Stimulated activated naive CD8-positive, alpha-beta T cell treated with anti-CD3 and anti-CD28 coated beads, Interleukin-15, Interleukin-2, amounts not matched to agents 100 U/mL and 50 U/mL, for 24 hours (primary cell): ENCODE measurements at places on chromosomes 13 and 19.

DNA sequence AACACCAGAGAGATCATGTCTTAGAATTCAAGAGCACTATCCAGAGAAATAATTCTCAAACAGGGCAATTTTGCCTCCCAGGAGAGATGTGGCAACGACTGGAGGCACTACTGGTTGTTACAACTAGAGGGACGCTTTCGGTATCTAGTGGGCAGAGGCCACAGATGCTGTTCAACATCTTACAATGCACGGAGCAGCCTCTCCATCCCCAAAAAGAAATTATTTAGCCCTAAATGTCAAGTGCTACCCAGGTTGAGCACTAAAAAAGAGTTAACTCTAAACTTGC, 78.6 kb downstream of the ABCC4 start:
- no peak for DNase-seq

DNA sequence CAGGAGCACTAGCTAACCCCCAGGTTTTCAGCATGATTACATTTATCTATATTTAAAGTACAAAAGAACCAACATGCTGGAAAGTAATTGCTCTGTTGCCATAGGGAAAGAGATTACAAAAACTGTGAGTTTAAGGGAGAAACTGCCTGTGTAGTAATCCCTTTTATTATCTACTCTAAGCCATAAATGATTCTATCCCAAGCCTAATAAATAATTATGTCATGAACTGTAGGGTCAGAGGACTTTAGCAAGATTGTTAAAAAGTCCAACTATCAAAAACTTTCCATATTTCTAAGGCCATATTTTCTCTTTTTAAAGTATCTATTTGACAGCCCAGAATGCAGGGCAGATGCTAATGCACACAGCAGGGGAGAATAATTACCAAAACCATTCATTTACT, 573.8 kb upstream of the MIR17HG start:
- DNase-seq: no peak

GRCh38 chr13:96621634-96622183, 372.6 kb downstream of the OXGR1 start:
- no peak for DNase-seq

- DNase-seq: no peak
These were observed 233.4 kb upstream of the CSNK1A1L start for GRCh38 chr13:37338726-37339385.

DNA sequence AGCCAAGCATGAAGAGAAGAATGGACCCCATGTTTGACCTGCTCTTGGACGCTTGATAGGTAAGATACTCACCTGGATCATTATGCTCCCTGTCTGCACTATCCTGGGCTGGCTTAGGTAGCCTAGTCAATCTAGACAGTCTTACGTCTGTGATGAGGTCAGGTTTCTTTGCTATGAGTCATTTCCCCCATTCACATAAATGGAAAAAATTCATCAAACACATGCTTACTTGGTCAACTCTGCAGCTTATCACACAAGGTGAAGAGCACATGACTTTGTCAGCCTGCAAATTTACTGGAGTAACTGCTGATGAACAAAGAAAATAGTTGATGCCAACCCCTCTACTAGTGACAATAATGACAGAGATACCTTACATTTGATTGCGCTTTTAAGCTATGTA, 170.0 kb downstream of the NUFIP1 start:
- peak; percentile 15 for DNase-seq
